GDM1 (cell line): ENCODE measurements at places on chromosomes 7 and 10.

DNA sequence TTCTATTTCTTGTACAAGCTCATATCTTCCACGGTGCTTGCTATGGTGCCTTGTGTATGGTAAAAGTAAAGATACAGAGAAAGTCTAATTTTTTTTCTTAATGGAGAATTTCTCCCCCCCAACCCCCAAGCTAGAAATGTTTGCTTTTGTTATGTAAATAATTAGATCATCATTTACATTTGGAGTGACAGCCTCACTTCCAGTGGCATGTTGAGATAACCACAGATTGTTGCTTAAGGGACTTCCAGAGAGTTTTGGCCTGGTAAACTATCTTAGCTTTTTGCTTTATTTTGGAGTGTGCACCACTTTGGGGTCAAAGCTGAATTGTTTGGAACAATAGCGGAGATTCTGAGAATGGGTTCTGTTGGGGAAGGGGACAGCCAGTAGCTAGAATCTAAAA lies 129.7 kb downstream of the ZNF365 start:
- no peak for DNase-seq

DNA sequence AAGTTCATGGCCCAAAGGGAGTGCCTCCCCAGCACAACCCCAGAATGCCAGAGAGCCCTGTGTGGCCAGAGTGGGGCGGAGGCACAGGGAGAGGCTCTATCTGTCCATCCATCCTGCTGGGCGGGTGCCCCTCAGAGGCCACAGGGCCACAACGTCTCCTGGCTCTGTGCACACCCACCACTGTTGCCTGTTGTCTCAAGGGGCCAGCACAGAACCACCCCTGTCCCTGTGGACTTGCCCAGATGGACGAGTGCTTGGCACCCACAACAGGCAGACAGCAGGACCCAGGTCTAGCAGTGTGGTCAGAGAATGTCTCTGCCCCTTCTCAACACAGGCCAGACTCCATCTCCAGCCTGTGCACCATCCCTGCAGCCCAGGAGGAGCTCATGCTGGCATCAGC lies 92.8 kb downstream of the PAXIP1 start:
- no peak for DNase-seq

DNA sequence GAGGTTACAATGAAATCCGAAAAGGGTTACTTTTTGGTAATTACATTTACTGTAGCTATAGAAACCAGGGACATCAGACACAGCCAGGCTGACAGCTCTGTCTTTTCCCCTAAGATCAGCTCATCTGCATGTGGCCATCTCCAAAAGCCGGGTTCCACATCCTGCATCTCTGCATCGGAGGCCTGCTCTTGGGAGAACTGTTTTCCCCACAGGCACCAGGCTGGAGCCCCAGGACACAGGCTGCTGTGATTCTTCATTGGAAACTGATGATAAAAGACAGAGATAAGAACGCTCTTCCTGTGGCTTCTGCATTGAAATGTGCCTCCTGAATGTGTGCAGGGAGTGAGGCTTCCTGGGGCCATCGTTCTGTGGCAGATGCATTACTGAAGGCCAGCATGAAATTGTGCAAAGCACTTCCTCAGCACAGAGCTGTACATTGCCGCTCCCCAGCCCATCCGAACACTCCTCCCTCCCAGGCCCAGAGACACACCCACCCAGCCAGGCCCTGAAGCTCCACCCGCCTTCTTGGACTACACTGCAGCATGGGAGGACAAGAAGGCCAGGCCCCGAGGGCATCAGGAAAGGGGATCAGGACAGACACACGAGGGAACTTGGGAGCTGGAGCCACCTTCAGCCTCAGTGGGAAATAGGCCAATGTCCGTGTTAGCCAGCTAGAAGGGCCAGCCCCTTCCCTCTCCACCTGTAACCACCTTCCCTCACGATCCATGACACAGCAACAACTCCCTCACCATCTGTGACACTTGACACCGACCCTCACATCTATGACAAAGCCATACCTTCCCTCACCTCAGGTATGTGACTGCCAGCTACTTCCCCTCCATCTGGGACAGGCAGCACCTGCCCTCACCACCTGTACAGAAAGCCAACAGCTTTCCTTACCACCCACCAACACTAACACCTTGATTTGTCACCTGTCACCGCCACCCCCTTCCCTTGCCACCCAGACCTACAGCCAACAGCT lies 113.2 kb downstream of the GRID1 start:
- no peak for DNase-seq

DNA sequence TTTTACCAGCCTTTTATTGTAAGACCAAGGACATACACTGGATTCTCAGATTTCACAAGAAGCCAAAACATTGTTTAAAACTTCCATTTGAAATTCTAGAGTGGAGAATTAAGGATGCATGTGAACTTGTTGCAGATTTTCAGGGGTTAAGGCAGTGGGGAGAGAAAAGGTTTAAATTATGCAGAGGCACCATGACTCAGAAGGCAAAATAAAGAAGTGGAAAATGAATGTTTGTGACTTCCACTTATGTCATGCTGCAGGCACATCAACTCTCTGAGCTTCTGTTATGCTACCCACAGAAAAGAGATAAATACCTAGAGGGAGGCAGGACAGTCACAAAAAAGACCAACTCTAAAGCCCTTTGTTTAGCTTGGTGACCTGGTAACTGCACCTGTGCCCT lies 84.4 kb upstream of the BET1 start:
- no peak for DNase-seq

- DNase-seq: no peak
Measured at GRCh38 chr10:10915215-10915614, 102.5 kb upstream of the CELF2 start.

GRCh38 chr10:86423739-86424138 lies 57.1 kb upstream of the GRID1 start:
- no peak for DNase-seq

DNA sequence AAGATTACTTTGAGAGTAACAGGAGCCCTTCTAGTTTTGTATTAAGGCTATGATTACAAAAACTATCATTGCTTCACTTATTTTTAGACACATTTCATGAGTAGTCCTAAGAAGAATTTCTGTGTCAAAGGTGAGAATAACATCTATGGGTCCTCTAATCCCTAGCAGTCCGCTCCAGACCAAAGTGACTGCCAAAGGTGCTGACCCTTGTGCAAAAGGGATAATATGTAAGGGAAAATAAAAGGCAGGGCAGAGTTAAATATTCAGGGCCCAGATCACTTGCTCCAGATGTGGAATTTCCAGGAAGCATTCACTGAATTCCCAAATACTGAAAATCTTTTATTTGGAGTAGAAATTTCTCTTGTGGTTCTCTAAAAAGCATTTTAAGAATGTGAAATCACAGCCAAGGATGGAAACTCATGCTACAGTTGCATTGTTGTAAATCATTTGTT lies 29.3 kb downstream of the RHOBTB1 start:
- DNase-seq: no peak

- DNase-seq: no peak
Measured at GRCh38 chr10:97328646-97329453, 5.7 kb downstream of the FRAT2 start.

GRCh38 chr7:139976838-139977656 lies 85.7 kb downstream of the PARP12 start:
- DNase-seq: no peak

DNA sequence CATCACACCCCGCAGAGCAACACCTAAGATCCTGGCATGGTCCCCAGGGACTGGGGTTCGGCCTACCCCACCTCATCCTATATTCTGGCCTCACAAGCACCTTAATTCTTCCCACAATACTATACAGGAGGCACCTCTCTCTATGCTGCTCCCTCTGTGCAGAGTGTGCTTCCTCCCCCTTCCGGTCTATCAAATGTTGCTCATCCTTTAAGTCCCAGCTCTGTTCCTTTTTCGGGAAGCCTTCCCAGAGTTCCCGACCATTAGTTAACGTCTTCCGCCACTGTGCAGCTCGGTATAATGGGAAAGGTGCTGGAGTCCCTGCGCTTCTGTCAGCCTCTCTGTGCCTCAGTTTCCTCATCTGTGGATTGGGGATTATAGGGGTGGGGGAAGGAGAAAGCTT lies 21.8 kb downstream of the PALD1 start:
- no peak for DNase-seq

- no peak for DNase-seq
Measured at GRCh38 chr7:5381071-5381772, 42.4 kb downstream of the TNRC18 start.

DNA sequence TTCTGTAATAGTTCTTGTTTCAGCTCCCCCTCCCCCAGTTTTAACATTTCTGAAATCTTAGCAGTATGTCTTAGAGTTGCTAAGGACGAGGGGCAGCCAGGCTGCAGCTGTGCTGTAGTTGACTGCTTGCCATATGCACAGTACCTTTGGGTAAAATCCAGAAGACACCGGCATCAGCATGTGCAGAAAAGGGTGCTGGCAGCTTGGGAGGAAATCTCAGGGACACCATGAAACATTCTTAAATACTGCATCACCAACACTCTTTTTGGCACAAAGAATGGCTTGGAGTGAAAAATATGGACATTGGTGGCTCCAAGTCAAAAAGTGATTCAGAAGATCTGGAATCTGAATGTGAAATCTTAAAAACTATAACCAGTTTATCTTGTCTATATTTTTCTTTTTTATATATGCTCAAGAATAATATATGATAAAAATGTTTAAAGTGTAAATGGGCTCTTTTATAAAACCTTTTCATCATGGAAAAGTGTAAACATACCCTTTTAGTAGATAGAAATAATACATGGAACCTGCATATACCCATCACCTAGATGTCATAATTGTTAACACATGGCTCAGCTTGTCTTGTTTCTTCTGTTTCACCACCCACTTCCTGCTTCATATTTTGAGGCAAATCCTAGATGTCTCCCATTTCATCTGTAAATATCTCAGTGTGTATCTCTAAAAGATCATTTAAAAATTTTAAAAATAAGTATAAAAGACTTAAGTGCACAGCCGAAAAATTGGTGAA lies 34.4 kb upstream of the ARMS2 start:
- no peak for DNase-seq

- no peak for DNase-seq
Measured at GRCh38 chr7:94089806-94090205, 85.7 kb upstream of the BET1 start.

GRCh38 chr7:1103009-1103788 lies 15.3 kb downstream of the GPER1 start:
- no peak for DNase-seq

DNA sequence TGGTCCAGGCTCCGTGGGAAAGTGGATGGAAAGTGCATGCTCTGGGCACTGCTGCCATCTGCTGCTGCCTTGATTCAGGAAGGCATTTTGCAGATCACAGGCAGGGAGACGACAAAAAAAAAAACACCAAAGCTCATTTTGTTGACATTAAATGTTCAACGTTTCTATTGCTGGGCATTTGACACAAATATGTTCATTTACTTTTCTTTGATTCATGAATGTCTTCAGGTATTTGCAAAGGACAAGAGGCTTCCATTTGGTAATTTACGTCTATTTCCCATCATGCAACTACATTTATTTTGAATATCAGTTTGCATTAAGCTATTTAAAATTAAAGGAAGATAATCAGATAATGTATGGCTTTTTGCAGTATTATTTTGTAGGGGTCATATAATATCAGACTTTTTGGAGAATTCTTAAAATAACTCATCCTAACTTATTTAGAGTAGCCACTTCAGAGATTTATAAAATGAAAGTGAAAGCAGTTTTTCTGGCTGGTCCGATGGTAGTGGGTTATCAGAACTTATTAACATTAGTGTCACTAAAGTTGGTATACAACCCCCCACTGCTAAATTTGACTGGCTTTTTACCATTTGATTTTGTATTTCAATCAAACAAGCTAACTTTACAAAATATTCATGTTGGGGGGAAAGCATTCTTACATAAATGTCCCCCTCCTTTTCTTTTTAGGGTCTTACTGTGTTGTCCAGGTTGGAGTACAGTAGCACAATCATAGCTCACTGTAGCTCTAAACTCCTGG lies 65.3 kb downstream of the PDIA4 start:
- DNase-seq: peak; percentile 64

- no peak for DNase-seq
Measured at GRCh38 chr10:80421050-80421706, 12.8 kb downstream of the PRXL2A start.

GRCh38 chr7:18866359-18867036 lies 250.9 kb downstream of the TWIST1 start:
- DNase-seq: no peak

GRCh38 chr7:82018226-82018625 lies 248.4 kb upstream of the HGF start:
- DNase-seq: no peak

DNA sequence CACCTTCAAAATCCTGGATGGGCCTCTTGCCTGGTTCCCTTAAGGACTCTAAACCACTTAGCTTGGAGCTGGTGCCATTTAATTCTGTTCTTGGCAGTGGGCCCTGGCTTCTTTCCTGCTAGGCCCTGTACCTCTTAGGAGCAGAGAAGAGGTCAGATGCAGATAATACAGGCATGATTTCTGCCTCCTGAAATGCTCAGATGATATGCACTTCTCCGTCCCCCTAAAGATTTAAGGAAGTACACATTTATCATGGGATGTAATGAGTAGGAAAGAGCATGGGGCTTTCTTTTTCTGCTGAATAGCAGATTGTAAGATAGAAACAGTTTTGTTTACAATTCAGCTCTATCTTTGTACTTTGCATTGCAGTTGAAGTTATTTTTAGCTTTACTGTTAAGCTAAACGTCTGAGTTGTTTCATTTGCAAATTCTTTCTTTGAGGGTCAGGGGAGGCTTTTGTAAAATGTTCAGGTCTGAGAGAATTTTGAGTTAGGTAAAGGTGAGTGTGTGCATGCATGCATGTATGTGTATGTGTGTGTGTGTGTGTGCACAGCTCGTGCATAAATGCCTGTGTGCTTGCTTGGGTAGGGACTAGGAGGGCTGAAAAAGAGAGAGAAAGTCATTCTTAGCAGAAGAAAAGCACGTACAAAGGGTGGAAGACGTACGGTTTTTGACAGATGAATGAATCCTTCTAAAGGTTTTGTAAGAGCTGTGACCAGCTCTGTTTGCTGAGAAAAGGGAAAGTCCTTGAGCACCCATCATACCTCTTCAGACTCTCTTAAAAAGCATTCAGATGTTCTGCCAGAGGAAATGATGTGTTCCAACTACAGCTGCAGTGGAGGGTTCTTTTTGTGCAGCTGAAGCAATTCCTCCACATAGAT lies 364.2 kb downstream of the AUTS2 start:
- no peak for DNase-seq

GRCh38 chr7:43646603-43647338 lies 63.9 kb downstream of the STK17A start:
- no peak for DNase-seq

DNA sequence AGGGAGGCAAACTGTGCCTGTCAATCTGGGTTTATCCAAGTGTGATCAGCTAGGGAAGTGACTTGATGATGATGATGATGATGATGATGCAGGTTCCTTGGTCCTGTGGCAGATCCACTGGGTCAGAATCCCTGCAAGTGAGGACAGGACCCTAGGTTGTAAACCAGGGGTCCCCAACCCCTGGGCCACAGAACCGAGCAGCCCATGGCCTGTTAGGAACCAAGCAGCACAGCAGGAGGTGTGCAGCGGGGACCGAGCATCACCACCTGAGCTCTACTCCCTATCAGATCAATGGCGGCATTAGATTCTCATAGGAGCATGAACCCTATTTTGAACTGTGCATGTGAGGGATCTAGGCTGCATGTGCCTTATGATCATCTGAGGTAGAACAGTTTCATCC lies 144.7 kb upstream of the PDE1C start:
- DNase-seq: no peak

- no peak for DNase-seq
Measured at GRCh38 chr7:45158471-45158870, 880 bp downstream of the RAMP3 start.
